Anterior cingulate cortex (tissue), 58 donors: ENCODE measurements at places on chromosomes 1 and 21.

DNA sequence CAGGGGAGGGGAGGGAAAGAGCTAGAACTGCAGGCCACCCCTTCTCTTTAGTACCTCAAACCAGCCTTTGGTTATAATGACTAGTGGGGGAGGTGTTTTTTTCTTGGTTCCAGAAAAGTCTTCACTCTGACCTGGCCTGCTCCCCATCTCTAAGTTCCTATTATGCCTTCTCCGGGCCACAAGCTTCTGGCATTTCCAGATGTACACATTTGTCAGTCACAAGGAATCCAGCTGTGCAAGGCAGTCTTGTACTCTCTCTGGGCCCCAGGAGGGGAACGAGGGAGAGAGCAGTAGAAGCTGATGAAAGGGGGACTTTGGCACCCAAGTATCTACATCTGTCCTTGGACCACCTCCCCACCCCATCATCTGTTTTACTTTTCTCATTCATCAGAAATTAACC, 2.7 kb upstream of the FALEC start:
- no peak for DNase-seq

- DNase-seq: no peak
These were observed 159.8 kb downstream of the SETD4 start for GRCh38 chr21:35900539-35900938.

DNA sequence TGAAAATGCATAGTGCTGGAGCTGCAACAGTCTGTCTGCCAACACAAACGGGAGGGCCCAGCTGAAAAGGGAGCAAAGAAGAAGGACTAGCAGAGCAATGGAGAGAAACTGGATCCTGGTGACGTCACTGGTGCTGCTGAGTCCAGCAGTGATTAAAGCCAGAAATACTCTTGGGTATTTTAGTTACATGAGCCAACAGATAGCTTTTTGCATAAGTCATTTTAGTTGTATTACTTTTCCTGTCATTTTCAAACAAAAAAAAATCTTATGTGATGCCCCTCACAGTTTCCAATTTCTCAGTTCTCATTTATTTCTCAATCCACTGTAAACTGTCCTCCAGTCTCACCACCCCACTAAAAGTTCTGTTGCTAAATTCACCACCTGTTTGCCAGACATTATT, 38.7 kb upstream of the NEK7 start:
- no peak for DNase-seq

- no peak for DNase-seq
These were observed 4.5 kb downstream of the C1orf232 start for GRCh38 chr1:26164036-26164860.
